ENCODE measurements at places on chromosomes 5 and 9.
A peak's percentile ranks its signal among the peaks of the same experiment; 100 is the strongest.

- DNase-seq: no peak
Measured at GRCh38 chr5:56810826-56811225, 4.5 kb upstream of the MAP3K1 start.

- DNase-seq: no peak
Measured at GRCh38 chr5:1380910-1381309, 36.0 kb upstream of the CLPTM1L start.

GRCh38 chr5:138282920-138283742 is 8.7 kb upstream of the GFRA3 start:
- DNase-seq: peak; percentile 41

DNA sequence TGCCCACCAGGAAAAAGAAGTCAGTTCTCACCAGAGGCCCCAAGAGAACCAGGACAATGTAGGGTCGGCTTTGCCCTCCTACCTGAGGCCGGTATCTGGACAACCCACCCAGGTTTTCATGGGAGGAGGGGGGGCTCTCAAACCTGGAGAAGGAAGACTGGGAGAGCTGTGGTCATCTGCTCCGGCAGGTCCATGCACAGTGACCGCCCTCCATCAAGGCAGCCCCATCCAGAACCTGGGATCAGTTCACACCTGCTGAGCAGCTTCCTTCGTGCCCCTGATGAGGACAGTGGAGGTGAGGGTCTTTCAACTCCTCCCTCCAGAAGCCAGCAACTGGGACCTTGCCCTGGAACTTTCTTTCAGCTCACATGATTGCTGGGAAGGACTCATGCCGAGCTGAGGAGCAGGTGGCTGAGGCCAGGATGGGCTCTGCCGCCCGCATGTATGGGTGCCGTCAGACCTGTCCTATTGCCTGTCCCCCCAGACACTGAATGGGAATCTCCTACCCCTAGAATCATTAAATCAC is 20.8 kb upstream of the FIBCD1 start:
- DNase-seq: no peak

DNA sequence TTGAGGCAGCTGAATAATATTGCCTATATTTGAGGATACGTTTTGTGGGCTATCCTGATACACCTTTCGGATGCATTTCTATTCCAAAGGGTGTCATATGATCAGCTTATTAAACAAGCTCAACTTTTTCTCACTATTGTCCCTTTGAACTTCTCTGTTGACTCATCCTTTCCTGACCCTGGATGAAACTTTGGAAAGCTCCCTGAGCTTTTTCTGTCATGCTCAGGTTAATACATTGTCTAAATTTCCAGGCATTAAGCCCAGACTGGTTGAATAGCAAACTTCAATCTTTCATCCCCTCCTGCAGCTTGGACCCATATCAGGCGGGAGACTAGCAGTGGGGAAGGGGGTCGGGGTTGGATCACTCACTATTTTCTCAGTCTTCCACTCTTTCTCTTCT is 104.9 kb upstream of the PTPN3 start:
- DNase-seq: no peak

DNA sequence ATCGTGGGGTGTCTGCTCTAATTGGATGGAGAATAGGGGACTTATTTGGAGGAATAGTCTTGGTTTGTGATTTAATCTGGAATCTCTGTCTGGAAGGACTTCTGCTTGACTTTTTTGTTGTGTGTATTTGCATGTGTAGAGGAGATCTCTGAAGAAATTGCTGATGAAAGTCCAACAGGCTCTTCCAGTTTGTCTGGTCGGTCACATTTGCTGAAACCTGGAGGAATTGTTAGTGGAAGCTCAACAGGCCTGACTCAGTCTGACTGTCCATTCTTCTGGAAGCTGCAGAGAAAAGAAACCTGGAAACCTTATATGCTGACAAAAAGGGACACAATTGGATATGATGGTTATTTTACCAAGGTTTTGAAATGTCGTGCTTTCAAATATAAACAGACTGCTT is 33.4 kb upstream of the TENT2 start:
- DNase-seq: no peak

DNA sequence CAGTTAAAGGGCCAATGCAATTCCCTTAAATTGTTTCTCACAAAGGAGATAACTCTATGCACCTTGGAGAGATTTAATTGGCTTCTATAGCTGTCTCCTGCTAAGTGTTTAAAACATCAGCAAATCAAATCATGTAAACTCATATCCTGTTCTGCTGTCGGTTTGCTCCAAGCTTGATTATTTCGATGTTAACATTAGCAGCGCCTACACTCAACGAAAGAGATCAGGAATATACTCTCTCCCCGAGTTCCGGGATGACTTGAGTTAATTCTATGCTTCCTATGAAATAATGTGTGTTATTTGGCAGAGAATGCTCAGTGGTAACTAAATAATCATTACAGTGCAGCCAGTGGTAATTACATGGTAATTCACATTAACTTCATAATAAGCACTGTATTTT is 338.6 kb downstream of the EBF1 start:
- no peak for DNase-seq

DNA sequence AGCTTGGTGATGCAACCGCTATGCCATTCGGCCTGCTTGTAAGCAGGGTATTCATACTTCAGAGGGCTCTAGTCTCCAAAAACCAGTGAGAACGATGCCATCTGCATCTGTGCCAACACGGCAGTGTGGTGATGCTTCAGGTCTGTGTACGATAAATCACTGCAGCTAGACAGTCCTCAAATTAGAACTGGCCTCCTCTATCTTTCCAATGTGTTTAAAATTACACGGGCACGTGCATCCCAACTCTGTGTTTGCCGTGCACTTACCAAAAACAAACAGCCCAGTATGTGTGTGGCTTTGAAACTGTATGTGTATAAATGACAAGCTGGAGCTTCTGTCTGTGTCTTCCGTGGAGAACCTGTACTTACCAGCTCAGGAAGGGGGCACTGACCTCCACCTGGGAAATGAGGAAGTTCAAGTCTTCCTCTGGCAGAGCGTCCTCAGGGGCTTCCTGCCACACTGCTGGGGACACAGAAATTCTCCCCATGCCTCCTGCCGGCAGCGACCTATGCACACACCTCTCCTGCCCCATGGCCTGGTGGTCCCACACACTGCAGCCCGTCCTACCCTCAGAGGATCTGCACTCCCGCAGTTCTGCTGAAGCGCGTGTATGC is 12.3 kb downstream of the MED10 start:
- no peak for DNase-seq

- no peak for DNase-seq
Measured at GRCh38 chr5:172079876-172080275, 73.4 kb upstream of the FBXW11 start.

DNA sequence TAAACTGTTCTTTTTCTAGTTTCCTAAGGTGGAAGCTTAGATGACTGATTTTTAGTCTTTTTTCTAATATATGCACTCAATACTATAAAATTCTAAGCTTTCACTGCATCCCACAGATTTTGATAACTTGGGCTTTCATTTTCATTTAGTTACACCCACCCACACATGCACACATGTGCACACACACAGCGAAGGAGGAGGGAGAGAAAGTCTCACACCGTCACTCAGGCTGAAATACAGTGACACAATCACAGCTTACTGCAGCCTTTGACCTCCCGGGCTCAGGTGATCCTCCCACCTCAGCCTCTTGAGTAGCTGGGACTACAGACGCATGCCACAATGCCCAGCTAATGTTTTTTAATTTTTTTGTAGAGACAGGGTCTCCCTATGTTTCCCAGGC is 96.5 kb downstream of the SMIM23 start:
- DNase-seq: no peak

DNA sequence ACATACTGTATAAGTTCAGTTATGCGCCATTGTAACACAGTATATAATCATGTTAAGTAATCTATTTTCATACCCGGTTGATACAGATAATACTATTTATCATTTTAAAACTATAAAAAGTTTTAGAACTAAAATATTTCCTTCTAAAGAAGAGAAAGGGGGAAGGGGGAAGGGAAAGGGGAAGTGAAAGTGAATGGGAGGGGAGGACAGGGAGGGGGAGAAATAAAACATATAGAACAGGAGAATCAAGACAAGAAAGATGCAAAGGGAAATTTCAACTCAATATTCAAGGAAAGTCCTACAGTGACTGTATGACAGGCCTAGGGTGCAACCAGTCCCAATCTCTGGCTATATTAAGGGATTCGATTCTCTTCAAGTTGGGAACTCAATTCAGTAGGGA is 1278.8 kb downstream of the MAT2B start:
- no peak for DNase-seq

GRCh38 chr5:145062280-145063062 is 772.7 kb downstream of the PRELID2 start:
- no peak for DNase-seq

GRCh38 chr9:134526584-134527477 is 114.8 kb upstream of the COL5A1 start:
- peak; percentile 58 for DNase-seq

- no peak for DNase-seq
Measured at GRCh38 chr5:162299793-162300192, 232.2 kb downstream of the GABRG2 start.

- no peak for DNase-seq
Measured at GRCh38 chr5:14834584-14835550, 36.7 kb downstream of the ANKH start.

DNA sequence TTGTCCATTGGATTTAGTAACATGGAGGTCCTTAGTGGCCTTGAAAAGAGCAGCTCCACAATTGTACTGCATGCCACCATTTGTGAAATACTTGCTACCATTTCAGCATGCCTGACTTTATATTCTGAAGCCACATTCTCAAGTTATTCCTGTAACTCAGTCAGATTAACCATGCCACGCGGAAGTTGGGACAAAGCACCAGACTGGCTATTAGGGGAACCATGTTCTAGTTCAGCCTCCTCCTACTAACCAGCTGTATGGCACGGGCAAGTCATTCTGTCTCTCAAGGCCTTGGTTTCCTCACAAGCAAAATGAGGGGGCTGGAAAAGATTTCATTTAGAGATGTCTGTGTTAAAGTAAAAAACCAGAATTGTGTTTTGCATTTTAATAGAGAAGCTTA is 418.0 kb downstream of the PLK2 start:
- DNase-seq: peak; percentile 0

- DNase-seq: no peak
Measured at GRCh38 chr5:170540271-170540670, 36.5 kb downstream of the KCNIP1 start.

All from fibroblast of gingiva (primary cell).